NCI-H1105 treated with DMSO at 0.1 percent for 48 hours (cell line): ENCODE measurements at places on chromosomes 13 and 19.
A peak's percentile ranks its signal among the peaks of the same experiment; 100 is the strongest.

DNA sequence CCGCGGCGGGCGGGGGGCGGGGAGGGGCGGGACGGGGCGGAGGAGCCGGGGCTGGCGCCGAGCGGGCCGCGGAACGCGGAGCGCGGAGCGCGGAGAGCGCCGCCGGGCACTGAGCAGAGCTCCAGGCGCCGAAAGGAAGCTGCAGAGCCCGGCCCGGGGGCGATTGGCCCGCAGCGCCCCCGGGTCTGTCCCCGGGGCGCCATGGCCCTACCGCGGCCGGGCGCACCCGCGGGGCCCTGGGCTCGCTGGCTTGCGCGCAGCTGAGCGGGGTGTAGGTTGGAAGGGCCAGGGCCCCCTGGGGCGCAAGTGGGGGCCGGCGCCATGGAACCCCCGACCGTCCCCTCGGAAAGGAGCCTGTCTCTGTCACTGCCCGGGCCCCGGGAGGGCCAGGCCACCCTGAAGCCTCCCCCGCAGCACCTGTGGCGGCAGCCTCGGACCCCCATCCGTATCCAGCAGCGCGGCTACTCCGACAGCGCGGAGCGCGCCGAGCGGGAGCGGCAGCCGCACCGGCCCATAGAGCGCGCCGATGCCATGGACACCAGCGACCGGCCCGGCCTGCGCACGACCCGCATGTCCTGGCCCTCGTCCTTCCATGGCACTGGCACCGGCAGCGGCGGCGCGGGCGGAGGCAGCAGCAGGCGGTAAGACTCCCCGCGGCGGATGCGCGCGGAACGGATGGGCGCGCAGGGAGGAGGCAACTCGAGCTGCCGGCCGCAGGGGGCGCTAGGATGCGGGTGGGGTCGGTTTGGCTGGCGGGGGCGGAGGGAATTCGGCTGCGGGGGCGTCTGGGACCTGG, at the start of gene PDE4A:
Gene PDE4A, plus strand, starts transcription at position 95 of the 796 bp plus-strand sequence. Its CDS starts 227 bp downstream, at position 322.
- DNase-seq, result no peak

DNA sequence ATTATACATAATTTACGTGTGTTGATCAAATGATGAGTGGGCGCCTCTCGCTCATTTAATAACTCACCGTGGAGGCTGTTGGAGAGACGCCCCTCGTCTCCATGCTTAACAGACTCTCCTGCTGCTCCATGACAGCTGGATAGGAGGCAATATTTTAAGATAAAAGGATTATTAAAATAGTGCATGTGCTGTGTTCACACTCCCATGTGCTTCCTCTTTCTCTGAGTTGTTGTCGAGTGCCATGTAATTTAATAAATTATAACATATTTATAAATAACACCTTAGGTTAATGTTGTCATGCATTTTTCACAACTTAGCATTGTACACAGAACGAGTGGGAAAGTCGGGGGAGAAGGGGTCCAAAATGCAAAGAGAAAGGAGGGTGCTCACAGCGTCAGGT, 161.4 kb upstream of the TSHZ3 start:
- no peak for DNase-seq

- no peak for DNase-seq
Measured at GRCh38 chr13:25217023-25217885, 45.2 kb upstream of the AMER2 start.

DNA sequence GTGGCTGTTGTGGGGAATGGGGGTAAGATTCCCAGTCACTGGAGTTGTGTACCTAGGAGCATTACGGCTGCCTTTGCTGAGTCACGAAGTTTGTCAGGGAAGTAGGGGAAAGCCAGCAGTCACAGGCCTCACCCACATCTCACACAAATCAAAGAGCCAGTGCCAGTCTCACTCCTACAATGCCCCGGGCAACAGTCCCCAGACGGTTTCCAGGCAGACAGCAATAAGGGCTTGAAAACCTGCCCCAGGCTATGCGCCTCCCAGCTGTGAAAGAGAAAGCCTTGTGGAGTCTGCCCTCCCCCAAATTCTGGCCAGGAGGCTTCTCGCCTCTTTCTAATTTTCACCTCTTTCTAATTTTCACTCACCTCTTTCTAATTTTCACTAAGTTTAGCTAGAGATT, 142.3 kb upstream of the EDNRB start:
- no peak for DNase-seq

- DNase-seq, result no peak
Measured at GRCh38 chr13:39345982-39346381, 257.0 kb downstream of the LHFPL6 start.

DNA sequence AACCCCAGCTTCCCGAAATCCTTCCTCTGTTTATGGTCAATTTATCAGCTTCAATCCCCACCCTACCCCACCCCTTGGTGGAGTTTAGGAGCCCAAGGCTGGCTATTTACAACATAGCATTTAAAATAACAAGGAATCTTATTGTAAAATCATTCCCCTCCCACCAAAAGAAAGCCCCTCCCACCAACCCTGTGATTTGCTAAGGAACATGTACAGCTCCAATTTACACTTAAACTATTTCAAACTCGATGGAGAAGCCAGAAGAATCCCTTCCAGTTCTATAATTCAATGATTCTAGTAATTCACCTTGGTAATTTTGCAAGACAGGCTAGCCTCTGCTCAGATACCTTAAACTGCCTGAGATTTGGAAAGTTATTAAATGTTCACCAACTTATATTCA, 3.0 kb downstream of the LATS2 start:
- no peak for DNase-seq

DNA sequence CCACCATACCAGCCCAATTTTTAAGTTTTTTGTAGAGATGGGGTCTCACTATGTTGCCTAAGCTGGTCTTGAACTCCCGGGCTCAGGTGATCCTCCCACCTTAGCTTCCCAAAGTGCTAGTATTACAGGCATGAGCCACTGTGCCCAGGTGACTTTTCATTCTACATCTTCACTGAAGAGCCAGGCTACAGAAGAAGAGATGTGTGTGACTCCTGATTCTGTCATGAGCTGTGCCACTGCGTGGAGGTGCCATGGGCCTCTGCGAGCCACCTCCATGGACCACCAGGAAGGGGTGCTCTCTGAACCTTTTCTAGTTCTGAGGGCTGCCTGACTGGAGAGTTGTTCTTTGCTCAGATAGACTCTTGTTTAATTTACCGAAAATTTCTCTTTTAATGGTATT, 56.6 kb upstream of the RANBP3 start:
- no peak for DNase-seq

DNA sequence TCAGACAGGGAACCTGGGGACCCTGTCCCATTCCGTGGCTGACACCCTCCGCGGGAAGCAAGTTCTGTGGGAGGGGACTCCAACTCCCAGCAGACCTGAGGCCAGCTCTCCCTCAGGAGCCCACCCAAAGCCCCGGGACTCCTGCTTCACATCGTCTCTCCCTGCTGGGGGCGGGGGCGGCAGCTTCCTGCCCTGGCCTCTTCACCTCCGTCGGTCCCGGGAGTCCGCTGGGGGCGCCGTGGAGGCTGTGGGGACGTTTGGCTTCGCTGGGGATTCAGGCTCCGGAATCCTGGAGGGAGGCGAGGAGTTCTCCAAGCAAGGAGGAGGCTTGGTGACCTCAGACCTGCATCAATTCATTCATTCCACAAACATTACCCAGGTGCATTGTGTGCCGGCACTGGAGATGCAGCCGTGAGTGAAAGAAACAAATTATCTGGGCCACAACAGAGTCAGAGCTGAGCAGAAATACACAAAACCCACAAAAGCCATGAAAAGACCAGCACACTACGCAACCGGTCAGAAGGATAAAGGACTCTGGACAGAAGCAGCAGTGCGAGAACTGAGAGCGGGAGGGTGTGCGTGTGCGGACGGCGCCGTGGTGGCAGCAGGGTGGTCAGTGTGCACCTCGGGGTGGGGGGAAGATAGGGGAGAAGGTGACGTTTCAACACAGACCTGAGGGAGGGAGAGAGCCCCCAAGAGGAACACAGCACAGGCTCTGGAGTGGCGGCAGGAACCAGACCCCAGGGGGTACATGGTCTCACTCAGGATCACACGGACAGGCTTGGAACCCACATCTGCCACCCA, 19.0 kb downstream of the EPS8L1 start:
- no peak for DNase-seq

GRCh38 chr13:82688400-82688994, 1193.8 kb downstream of the SLITRK1 start:
- no peak for DNase-seq

- DNase-seq, result peak; percentile 74
Measured at GRCh38 chr19:13051557-13052165, 51.0 kb downstream of the LYL1 start.

- DNase-seq, result no peak
Measured at GRCh38 chr13:33612641-33613638, 205.0 kb upstream of the RFC3 start.

DNA sequence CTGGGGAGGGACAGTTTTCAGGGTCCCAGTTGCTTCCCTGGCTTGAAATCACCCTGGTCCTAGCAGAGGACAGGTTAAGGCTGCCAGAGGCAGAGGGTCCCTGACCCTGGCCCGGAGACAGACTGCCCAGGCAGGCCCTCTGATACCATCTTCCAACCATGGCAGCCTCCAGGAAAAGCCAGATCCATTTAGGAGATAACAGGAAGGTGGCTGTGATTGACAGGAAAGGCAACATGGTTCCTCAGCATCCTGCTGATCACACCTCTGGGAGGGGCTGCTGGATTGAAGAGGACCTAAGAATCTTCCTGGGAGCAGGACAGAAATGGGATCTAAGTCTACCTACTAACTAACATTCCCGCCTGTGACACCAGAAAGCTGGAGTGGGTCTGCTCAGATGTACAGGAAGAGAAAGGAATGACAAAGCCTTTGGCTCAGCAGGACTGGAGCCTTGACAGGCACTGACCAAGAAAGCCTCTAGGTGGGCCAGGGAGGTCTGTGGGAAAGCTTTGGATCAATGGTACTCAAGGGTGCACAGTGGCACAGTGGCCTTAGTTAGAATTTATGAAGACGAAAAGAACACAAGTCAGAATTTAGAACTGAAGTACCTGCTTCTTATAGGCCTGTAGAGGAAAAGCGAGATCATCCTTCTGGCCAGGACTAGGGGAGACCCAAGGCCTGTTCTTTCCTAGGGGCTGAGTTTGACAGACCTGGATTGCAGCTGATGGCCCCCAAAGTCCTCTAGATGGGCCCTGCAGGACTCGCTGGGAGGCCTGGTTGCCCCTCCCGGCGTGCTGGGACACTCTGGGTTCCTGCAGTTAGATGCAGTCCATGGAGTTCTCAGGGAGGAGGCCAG, 2.3 kb upstream of the PRKACA start:
- no peak for DNase-seq

DNA sequence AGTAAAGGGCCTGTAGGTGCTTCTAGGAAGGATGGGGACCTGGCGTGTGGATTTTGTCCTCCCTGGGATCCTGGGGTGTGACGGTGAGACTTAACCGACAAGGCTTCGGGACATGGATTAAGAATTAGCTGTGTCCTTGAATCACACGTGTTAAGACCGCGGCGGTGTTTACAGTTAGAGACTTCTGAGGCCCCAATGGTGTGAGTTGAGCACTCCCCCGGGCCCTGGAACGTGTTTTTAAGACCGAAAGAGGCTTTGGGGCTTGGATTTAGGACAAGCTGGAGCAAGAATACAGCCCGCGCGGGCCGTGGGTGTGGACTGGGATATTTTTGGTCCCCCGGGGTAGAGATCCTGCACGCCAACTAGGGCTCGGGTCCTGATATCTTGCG, 1.2 kb upstream of the SLC27A1 start:
- no peak for DNase-seq

GRCh38 chr13:75405976-75406703, 75.8 kb downstream of the TBC1D4 start:
- DNase-seq, result no peak

GRCh38 chr13:84077271-84077670, 195.0 kb upstream of the SLITRK1 start:
- no peak for DNase-seq

GRCh38 chr13:34322014-34322742, 504.2 kb downstream of the RFC3 start:
- peak; percentile 1 for DNase-seq

DNA sequence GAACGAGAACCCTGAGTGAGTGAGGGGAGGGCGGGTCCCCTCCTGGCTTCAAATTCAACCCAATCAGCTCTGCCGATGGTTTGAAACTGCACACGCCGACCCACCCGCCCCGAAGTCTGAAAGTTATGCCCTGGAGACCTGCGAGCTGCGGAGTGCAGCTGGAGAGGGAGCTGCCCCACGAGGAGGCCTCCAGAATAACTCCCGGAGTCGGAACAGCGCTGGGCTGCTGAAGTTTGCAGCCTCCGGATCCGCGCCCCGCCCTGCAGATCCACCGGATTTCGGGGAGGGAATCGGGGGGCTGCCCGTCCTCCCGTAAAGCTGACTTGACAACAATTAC, 7.0 kb downstream of the POU4F1 start:
- no peak for DNase-seq

GRCh38 chr13:41931337-41931736, 29.6 kb downstream of the VWA8 start:
- no peak for DNase-seq

DNA sequence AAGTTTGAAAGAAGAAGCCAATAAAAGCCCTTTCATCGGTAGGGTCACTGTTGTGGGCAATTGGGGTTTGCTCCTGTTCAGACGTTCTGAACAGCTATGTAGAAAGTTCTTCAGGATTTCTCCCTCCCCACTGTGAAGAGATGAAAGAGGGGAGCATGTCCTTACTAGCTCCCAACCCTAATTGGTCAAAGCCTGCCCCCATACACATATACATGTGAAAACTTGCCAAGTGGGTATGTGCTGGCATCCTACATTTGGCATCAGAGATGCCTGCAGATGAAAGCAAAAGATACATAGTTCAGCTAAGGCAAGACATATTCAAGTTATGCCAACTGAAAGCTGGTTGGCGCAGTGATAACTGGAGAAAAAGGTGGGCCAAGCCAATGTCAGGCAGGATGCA, 363.1 kb upstream of the DACH1 start:
- DNase-seq, result no peak

- no peak for DNase-seq
Measured at GRCh38 chr13:110403721-110404120, 96.6 kb downstream of the COL4A2 start.

GRCh38 chr13:95226932-95227695, 74.1 kb downstream of the ABCC4 start:
- DNase-seq, result no peak

DNA sequence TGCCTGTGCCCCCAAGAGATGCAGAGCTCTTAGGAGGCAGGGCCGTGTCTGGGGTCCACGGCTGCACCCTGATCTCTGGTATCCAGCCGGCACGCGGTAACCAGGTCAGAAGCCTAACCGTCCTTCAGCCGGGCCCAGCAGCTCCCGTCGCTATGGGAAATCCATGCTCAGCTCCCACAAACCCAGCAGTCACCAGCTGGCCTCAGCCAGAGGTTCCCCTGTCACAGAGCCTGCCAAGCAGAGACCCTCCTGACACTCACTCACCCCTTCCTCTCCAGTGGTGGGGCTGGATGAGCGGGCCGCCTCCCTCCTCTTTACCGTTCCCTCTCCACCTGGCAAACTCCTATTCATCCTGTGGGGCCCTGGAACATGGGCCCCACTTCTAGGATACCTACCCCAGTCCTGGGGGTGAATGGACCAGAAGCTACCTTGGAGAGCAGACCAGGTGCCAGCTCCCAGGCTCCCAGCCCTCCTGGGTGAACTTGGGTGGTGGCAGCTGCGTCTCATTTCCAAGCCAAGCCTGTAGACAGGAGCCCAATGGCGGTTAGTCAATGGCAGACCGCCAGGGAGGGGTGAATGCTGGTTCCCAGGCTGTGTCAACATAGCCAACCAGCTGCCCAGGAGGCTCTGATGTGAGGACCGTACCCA, 21.4 kb upstream of the TCF3 start:
- DNase-seq, result no peak

GRCh38 chr19:46608581-46609345, 7.6 kb downstream of the CALM3 start:
- DNase-seq, result no peak

- peak; percentile 65 for DNase-seq
Measured at GRCh38 chr19:872266-872951, 12.9 kb downstream of the CFD start.
